ENCODE measurements at places on chromosomes 12 and 14.
A peak's percentile ranks its signal among the peaks of the same experiment; 100 is the strongest.

- DNase-seq = no peak
These were observed 224.4 kb downstream of the NPAS3 start for GRCh38 chr14:33163109-33163508.

DNA sequence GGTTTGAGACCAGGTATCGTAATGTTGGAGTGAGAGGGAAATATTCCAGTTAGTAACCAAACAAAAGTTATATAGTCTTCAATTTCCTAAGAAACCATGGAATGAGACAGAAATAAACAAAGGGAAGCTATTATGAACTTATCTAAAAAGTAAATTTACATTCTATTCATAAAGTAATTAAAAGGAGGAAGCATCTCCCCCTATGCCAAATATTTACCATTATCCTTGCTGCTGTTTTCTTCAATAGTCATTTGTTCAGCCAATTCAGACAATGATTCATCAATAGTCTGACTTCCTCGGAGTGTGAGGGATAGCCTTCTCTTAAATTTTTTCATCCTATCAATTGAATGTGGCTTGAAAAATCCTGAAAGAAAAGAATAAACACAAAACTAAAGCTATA is 65.7 kb downstream of the CDK17 start:
- DNase-seq = no peak

GRCh38 chr14:100476012-100476822 is 111.0 kb downstream of the BEGAIN start:
- DNase-seq = no peak

- no peak for DNase-seq
These were observed 226.0 kb upstream of the PDE3A start for GRCh38 chr12:20142316-20142715.

DNA sequence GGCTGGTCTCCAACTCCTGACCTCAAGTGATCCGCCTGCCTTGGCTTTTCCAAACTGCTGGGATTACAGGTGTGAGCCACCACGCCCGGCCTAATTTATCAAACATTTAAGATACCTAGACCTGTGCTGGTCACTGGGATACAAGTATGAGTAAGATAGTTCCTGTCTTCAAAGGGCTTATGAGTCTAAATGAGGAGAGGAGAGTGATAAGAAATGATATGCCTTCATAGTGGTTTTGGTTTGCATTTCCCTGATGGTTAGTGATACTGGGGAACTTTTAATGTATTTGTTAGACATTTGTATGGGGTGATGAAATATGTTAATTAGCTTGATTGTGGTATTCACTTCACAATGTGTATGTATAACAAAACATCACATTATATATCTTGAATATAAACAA is 21.2 kb downstream of the TMED10 start:
- DNase-seq = peak; percentile 36

- DNase-seq = peak; percentile 58
These were observed 162.6 kb upstream of the PLEKHG7 start for GRCh38 chr12:92539976-92540781.

GRCh38 chr12:50806176-50806575 is 36.5 kb upstream of the TMPRSS12 start:
- DNase-seq = no peak

DNA sequence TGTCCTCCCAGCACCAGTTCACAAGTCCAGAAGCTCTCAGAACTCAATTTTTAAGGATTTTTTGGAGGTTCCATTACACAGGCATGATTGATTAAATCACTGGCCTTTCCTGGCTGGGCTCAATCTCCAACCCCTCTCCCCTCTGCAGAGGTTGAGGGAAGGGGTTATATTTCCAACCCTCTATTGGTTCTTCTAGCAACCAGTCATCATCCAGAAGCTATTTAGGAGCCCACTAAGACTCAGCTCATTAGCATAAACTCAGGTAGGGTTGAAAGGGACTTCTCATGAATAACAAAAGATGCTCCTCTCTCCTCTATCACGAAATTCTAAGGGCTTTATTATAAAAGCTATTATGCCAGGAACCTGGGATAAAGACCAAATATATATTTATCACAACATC is 41.5 kb downstream of the SPPL3 start:
- no peak for DNase-seq

- no peak for DNase-seq
These were observed 83.8 kb upstream of the RFLNA start for GRCh38 chr12:124210991-124211577.

DNA sequence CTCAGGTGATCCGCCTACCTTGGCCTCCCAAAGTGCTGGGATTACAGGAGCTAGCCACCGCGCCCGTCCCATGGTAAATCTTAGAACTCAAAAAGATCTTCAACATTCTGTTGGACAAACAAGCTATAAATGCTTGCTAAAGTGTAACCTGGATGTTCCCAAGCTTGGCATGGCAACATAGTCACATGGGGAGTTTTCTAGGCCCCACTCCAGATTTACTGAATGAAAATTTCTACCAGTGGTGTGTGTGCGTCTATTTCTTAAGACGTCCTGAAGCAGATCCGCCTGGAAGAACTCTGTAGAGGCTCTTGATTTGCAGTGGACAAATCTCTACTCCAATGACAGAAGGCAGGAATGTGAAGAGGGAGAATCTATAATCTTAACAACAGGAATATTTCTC is 59.9 kb downstream of the ZFYVE21 start:
- no peak for DNase-seq

DNA sequence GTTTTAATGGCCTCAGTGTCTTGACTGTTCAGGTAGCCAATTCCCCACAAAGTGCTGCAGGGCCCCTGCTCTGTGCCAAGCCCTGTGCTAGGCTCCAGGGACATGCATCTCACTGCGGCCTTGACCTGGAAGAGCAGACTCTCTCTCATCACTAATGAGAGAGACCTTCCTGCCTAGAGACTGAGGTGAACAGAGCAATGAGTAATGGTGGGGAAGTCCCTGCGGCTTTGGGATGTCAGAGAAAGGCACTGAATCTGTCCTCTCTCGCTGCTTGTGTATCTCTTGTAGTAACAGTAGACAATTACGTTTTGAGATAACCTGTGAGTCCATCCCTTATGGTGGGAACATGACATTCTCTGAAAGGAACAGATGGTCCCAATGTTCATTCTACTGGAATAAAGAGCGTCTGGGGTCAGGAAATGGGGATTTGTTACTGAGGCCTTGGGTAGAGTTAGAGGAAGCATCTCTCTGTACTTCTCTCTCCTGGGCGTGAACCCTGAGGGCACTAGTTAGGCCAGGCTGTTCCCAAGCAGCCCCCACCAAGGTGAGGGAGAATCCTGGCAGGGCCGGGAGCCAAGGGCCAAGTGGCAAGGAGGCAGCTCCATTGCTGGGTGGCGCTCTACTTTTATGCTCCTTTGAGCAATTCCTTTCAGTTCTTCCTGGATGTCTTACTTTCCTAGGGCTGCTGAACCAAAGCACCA is 13.5 kb downstream of the NFATC4 start:
- DNase-seq = no peak

DNA sequence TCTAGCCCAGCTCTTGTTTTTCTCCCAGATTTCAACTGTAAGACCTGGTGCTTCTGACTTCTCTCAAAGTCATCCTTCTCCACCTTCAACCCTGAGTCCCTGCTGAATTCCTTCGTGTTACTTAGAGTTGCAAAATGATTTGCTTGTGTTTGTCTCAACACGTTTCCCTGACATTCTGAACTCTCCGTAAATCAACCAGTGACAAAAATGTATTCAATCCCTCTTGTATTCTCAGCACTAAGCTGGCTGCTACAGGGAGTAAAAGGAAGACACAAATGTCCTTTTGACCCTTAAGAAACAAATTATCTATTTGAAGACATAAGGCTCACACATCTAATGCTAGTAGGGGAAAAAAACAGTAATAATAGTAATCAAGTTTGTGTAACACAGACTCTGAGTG is 514.0 kb upstream of the TMPO start:
- no peak for DNase-seq

DNA sequence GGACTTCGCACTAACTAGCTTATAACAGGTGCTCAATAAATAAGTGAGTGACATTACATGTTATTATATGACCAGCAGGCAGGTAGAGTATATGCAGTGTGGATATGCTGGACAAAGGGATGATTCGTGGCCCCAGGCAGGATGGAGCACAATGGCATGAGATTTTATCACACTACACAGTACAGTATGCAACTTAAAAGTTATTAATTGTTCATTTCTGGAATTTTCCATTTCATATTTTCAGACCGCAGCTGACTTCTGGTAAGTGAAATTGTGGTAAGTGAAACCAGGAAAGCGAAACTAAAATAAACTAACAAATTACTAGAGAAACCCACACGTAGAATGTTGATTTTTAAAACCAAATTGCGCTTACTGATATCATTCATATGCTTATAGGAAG is 3.3 kb downstream of the PARP11 start:
- peak; percentile 71 for DNase-seq

DNA sequence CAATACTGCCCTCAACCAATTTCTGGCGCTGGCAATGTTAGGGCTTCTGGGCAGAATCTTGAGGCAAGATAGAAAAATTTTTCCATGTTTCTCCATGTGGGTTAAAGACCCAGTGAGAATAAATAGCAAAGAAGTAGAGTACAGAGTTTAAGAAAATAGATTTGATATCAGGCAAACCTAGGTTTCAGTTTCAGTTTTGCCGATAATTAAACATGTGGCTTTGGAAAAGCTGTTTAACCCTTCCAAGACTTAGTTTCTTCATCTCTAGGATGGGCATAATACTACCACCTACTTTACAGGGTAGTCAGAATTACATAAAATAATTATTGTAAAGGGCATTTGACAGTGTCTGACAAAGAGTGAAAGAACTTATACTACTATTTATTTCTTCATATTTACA is 360.4 kb downstream of the PCNX1 start:
- no peak for DNase-seq

- no peak for DNase-seq
These were observed 652.1 kb downstream of the NOVA1 start for GRCh38 chr14:25945746-25946145.

DNA sequence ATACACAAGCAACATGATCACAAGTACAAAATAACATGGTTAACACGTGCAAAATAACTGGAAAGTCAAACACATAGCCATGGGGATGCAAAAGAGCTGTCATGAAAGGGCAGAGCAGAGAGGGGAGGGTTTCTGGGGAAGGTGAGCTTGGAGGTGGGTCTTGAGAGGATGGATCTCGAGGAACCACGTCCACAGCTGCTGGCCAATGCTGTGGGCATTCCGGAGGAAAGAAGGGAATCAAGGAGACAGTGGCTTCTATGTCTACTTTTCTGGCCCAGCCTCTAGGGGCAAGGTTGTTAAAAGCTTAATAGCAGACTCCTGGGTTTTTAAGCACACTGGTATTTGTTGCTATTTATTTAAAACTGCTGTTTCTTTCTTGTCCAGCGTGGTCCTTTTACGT is 8.4 kb upstream of the MYH7 start:
- no peak for DNase-seq

DNA sequence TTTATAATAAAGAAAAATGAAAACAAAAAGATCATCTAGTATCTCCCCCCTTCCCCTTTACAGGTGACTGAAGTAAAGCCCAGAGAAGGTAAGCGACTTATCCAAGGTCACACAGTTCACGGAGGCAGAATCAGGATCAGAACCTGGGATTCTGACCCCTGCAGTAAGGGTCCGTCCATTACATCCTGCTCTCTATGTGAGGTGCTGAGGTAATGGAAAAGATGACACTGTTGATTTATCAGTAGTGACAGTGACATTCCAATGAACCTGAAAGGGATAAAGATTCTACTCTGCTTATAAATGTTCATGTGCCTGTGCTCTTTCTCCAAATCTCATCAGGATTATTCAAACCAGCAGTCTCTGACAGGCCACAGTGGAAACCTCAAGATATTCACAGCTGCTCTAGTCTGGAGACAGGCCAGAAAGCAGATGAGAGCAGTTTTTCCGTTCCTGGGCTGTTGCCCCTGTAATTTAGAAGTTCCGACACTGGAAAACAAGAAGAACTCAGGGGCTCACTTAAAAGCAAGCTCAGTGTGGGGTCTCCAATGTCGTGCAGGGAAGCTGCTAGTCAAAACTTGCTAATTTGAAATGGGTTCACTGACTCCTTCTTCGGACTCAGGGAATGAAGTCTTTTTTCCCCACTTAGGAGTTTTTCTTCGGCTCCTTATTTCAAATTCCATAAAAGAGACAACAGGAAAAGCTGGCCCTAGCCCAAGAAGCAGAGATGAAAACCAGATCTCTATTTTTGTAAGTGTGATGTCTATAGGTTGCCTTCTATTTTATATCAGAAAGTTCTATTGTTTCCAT is 131.8 kb upstream of the EEA1 start:
- DNase-seq = no peak

GRCh38 chr14:105980224-105980623 is 453.8 kb downstream of the TMEM121 start:
- no peak for DNase-seq

DNA sequence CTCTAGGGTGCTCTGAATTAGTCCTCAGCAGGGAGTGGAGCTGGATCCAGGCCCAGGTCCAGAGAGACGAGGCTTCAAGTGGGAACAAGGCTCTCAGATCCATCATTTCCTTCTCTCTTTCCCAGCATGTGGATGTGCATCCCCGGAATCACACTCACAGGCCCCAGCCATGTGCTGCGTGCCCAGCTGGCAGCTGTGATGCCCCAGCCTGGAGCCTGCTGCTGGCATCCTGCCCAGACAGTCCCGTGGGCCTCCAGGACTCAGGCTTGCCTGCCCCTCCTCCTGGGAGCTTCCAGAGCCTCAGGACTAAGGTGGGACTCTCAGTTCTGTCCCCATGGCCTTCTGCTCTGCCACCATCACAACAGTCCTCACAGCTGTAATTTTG is 6.2 kb upstream of the KRT84 start:
- DNase-seq = no peak

DNA sequence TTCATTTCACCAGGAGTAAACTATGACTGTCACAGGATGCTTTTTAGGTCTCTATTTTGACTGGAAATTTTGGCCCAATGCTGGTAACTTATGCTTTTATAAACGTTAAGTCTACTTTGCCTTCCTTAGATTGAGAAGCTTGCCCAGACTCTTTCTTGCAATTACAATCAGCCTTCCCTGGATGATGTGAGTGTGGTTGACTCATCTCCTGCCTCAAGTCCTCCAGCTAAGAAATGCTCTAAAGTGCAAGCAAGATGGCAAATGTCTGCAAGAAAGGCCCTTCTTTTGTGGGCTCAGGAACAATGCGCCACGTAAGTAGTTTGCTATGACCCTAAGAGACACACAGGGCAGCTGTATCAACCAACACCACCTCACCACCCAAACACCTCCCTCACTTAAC is 96.9 kb downstream of the SYNE2 start:
- no peak for DNase-seq
